ENCODE measurements at places on chromosomes 4 and X. TPM values are rescaled to one million over a fixed set of nuclear protein-coding genes. Genes with fewer than 3 reads are reported as not detected.

The LNX1 gene
- total RNA-seq: 6.9 TPM

The EBP gene
- 34.0 TPM for total RNA-seq

The CXXC4 gene
- 0.59 TPM for total RNA-seq

The FAM199X gene
- 18.2 TPM for total RNA-seq

The ZNF711 gene
- total RNA-seq: 25.4 TPM

The GRIA2 gene
- total RNA-seq: 3.8 TPM

The SMARCA1 gene
- total RNA-seq: 55.2 TPM

The NEIL3 gene
- 5.0 TPM for total RNA-seq

The UGT2B15 gene
- total RNA-seq: not detected

The TMEM128 gene
- total RNA-seq: 20.3 TPM

The CFAP47 gene
- 0.10 TPM for total RNA-seq

The CDKL2 gene
- total RNA-seq: 0.49 TPM

The SMAD1 gene
- 50.1 TPM for total RNA-seq

The VCX3A gene
- not detected for total RNA-seq

The GABRA4 gene
- total RNA-seq: 0.49 TPM

The RAP2C gene
- total RNA-seq: 19.7 TPM

The SATL1 gene
- total RNA-seq: 0.20 TPM

The GLUD2 gene
- total RNA-seq: 3.3 TPM

The CPLX1 gene
- total RNA-seq: 0.30 TPM

The PDLIM3 gene
- total RNA-seq: 52.5 TPM

The SSX2B gene
- total RNA-seq: not detected

The SLC26A1 gene
- total RNA-seq: 0.30 TPM

The CHST7 gene
- total RNA-seq: 4.3 TPM

The NDST4 gene
- 0.89 TPM for total RNA-seq

The SOX3 gene
- not detected for total RNA-seq

The SPACA5 gene
- not detected for total RNA-seq

The TAF7L gene
- total RNA-seq: 0.20 TPM

The S100G gene
- total RNA-seq: not detected

The ZNF81 gene
- total RNA-seq: 5.2 TPM

The MAOB gene
- 2.5 TPM for total RNA-seq

The USP17L26 gene
- total RNA-seq: not detected

The MAGEB10 gene
- not detected for total RNA-seq

Data from skin of body (tissue), 3 donors.